Stimulated activated CD4-positive, alpha-beta T cell treated with anti-CD3 and anti-CD28 coated beads, Interleukin-12 subunit alpha, Interleukin-12 subunit beta, amount 100 ng/mL, for 24 hours (primary cell): ENCODE measurements at places on chromosomes 6 and 20.

GRCh38 chr6:134453792-134454510 lies 136.0 kb upstream of the SGK1 start:
- DNase-seq: no peak

GRCh38 chr6:152201120-152201519 lies 393.6 kb downstream of the ESR1 start:
- no peak for DNase-seq

GRCh38 chr6:11044712-11045167 lies 635 bp upstream of the ELOVL2 start:
- DNase-seq: no peak

DNA sequence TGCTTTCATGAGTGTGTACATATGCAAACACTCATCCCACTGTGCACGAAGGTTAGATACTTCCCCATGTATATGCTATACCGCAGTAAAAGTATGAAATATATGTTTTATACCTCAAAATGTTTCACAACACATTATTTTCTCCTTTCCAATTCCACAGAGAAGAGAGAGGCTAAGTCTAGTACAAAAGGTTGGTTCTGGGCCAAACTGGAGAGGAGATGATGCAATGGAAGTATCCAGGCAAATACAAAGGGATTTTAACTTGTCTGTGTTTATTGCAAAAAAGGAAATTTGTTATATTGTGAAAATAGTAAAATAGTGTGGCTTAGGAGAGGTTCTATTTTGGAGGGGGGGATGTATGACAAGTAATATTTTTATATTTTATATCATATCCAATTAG lies 112.6 kb downstream of the PLCB1 start:
- DNase-seq: no peak

DNA sequence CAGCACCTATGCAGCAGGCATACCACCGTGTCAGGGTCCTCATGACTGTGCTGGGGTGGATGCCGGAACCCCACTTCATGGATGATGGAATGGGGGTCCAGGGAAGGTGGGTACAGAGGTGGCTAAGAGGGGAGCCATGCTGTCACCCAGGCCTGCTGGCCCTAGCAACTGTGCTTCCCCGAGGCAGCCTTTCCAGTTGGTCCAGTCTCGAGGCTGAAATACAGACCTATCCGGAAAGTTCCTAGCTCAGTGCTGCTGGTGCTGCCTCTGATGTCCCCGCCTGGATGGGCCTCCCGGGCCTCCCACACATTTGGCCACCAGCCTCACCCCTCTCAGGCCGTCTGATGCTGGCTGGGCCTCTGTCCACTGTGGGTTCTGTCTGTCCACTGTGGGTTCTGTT lies 17.4 kb downstream of the SIRPA start:
- no peak for DNase-seq

DNA sequence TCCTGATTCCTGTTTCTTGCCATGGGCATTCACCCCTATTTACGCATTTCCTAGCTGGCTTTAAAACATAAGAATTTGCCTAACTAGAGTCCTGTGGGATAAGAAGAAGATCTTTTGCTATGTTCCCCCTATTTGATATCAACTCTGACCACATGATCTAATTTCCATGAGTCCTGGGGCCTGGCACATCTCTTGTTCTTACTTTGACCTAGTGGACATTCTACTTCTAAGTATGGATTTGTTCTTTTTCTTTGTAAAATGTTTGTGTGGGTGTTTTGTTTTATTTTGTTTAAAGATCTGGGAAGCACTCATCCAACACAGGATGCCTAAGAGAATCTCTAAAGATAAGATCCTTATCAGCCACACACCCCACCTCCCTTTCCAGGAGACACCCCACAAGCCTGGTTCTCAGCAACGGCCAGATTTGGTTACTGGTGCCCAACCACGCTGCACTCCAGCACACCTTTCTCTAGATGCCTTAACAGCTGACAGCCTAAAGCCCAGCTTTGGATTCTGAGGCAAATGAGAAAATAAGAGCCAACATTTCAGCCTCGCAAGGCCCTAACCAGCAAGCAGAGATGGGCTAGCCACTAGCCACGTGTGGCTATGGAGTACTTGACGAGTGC lies 74.7 kb downstream of the SLC23A2 start:
- DNase-seq: no peak

DNA sequence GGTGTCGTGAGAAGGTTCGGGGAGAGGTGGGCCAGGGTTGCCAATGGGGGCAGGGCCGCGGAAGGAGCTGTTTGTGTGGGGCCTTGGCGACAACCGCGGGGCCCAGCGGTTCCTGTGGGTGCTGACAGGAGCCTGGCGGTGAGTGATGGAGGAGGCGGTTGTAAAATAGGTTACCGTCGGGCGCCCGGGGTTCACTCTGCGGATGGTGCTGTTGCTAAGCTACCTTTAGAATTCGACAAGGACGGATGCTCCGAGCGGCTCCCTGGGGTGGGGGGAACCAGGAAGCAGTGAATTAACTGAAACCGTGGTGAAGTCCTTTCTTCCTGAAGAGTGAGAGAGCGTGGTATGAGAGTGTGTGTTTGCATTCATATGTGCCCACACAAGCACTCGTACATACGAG lies 61.7 kb downstream of the CDH22 start:
- no peak for DNase-seq

DNA sequence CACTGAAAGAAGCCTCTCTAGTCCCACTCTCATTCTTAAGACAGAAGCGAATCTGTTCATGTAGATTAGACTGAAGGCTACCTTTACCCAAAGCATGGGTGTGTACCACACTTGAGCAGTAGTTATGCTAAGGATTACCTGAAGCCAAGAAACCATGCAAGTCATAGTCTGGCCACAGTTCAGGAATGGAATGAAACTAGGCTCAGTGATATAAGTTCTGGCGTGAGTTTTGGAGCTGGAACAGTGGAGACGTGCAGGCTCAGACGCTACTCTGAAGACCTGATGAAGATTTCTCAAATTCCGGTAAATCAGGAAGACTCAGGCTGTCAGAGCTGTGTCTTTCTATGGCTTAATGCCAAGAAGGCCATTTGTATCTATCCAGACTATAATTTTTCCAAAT lies 219.9 kb downstream of the HDGFL1 start:
- DNase-seq: no peak

DNA sequence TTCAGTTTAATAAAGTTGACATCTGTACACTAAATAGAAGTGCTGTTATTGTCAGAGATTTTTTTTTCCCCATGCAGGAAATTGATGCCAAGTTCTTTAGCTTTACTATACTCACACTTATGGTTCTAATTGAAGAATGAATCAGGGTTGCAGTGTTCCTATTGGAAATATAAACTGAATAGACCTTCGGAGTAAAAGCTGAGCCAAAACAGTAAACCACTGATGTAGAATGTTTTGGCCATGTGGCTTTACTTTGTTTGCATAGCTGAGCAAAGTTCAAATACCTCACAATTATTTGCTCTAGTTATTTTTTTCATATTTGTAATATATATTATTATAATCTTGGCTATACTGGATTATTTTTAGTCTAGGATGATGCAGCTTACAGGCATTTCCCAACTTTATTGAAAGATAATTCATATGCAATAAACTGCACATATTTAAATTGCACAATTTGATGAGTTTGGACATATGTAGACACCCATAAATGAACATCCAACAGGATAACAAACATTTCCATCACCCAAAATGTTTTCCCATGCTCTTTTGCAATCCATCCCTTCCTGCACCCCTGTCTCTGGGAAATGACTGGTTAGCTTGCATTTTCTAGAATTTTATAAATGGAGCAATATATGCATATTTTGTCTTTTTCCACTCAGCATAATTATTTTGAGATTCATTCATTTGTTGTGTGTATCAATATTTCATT lies 105.8 kb upstream of the NOX3 start:
- DNase-seq: no peak

- DNase-seq: no peak
Measured at GRCh38 chr6:167739721-167740475, 86.8 kb upstream of the AFDN start.

DNA sequence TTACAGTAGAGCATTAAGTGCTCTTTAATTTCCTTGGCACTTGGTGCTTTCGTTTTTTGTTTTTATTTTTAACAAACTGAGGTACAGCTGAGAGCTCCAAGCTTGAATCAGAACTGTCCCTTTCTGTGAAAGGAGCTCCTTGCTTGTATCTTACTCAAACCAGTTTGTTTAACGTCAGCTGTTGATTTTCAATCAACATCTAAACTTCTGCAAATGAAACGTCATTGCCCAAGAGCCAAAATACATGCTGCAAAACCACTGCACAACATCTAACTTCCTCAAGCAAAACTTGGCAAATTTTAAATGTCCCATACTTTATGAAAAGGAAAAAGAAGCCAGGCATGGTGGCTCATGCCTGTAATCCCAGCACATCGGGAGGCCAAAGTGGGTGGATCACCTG lies 15.2 kb downstream of the VNN2 start:
- no peak for DNase-seq

GRCh38 chr20:32641464-32641863 lies 32.3 kb downstream of the C20orf203 start:
- DNase-seq: no peak

DNA sequence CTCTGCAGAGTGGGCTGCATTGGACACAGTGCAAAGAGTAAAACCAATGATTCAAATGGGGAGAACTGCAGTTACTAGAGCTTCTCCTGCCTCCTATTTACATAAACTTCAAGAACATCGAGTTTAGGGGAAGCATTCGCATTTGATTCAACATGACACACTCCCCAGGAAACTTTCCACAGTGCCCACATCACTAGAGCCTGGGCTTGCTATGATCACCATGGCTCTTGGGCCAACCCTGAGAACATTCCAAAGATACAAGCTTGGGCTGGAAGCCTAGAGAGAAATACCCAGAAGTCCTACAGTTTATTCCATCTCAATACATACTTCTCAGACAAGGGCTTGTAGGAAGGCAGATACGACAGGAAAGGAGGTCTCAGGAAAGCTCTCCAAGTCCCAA lies 337.9 kb downstream of the CD83 start:
- DNase-seq: no peak

GRCh38 chr6:37798436-37799262 lies 20.9 kb upstream of the ZFAND3 start:
- no peak for DNase-seq

GRCh38 chr20:13212750-13213149 lies 8.3 kb upstream of the ISM1 start:
- no peak for DNase-seq

- DNase-seq: no peak
Measured at GRCh38 chr6:40891131-40891530, 147.9 kb downstream of the UNC5CL start.

DNA sequence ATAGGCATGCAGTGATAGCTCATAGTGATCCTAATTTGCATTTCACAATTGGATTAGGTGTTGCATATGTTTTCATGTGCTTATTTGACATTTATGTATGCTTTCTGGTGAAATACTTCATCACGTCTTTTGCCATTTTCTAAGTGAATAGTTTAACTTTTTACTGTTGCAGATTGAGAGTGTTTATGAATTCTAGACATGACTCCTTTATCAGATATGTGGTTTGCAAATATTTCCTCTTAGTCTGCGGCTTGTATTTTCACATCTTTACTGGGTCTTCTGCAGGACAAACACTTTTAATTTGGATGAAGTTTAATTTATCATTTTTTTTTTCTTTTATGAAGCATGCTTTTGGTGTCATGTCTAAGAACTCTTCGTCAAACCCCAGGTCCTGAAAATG lies 39.2 kb downstream of the CCN2 start:
- no peak for DNase-seq

DNA sequence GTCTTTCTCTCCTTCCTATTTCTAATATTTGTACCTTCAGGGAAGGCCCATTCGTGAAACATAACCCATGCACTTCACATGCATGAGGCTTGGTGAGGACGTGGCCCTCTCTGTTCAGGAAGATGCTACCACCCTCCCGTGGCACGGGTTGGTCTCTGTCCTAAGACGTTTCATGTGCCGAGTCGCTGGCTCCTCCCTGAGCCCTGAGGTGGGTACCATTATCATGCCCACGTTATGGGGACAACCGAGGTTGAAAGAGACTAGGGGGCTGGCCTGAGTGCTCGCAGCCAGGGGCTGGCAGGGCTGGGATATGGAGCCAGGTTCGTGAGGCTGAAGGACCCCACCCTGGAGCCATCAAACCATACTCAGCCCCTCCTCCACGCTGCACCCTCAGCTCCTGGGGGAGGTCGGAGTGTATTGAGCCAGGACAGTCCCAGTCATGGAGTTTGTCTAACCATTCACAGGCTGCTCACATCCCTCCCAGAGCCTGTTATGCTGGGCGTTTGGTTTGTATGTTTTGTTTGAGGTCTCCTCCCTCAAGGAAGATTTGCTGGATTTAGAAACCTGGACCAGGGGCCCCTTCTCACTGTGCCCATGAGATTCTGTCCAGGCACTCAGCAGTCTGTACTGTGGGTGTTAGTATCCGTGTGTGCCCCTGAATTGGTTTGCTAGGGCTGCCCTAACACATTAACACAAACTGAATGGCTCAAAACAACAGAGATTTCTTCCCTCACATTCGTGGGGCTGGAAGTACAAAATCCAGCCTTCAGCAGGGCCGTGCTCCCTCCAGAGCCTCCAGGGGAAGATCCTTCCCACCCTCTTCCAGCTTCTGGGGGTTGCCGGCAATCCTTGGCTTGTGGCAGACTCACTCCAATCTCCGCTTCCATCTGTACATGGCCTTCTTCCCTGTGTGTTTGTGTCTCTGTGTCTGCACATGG lies 88.3 kb downstream of the ANKRD60 start:
- DNase-seq: no peak

DNA sequence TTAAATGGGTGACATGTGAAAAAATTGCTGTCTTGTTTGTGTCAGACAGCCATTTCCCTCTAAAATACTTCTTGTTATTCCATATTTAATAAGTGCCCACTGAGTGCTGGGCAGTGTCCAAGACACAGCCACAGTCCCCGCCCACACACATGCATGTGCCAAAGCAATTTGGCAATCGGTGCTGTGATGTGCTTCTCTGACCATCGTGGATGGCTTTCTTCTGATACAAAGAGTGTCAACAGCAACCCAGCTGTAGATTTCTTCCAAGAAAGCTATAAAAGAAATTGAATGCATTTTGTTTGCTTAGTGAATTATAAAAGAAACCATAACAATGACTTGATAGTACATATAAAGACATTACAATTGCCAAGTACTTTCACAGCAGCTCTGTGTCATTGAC lies 140.5 kb upstream of the ATXN1 start:
- DNase-seq: no peak

DNA sequence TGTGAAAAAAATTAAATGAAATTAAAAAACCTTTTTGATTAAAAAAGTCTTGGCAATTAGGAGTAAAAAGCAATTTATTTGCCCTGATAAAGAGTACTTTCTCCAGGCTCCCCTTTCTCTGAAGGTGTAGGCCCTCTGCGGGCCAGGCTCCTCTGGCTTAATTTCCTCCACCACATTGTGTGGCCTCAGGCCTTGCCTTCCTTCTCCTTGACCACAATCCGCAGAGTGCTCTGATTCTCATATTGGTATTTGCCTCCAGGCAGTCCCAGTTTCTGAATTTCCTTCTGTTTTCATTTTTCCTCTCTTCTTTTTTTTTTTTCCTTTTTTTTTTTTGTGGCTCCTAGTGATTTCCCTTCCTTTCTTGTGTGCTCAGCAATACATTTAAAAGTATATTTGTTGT lies 96.4 kb downstream of the AIG1 start:
- no peak for DNase-seq

DNA sequence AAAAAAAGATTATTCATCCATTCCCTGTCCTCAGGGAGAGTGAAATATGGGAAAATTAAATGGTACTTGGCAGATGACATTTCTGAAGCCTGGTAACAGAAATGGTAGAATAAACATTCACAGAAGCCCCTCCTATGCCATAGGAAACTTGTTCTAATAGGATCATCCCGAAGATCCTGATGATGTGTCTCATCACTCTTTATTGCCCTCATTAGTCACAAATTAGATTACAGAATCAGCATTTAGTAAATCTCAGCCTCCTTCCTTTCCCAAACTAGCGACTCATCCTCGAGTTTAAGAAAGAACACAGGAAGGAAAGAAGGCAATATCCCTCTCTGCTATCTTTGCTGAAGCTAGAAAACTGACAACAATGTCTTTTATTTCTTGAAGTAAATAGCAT lies 154.4 kb downstream of the TMEM200A start:
- no peak for DNase-seq
